Fibroblast of skin of left quadriceps (primary cell): ENCODE measurements at places on chromosomes 11 and 22.

- peak; percentile 36 for DNase-seq
Measured at GRCh38 chr11:115606498-115607220, 102.4 kb upstream of the CADM1 start.

DNA sequence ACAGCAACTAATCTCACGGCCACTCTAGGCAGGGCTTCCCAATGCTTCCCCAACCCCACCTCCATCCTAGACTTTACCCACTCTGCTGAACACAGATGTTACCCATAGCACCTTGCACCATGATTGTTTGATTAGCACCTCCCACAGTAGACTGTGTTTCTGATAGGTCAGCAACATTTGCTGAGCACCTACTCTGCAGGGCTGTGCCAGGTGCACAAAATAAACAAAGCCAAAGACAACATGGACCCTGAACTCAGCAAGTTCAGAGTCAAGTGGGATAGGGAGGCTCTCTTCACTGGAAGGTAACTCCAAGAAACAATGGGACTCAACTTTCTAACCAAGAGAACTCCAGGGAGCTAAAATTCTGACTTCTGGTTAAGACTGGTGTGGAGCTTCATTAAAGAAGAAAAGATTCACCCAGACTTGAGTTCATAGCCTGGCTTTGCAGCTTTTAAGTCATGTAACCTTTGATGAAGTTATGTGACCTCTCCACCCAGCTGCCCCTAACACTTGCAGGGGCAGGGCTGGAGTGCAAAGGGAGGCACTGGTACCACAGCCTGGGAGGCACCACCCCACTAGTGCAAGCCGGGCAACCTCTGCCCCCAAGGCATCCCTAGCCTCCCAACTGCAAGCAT lies 6.7 kb upstream of the RTN4RL2 start:
- DNase-seq = no peak

GRCh38 chr11:19963697-19964387 lies 196.4 kb downstream of the DBX1 start:
- no peak for DNase-seq

DNA sequence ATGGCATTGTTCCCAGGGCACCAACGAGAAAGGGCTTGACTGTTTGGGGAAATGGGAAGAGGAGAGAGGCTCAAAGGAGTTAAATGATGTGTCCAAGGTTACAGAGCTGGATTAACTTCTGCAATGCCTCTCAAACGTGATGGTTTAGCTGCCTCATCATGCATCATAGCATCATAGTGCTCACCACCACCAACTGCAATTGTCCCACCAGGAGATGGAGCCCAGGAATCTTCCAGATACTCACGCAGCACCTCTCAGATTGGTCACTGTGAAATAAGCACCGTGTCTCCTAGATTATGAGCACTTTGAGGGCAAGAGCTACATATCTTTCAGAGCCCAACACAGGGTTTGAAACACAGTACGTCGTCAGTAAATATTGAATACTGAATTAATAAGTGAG lies 69.2 kb downstream of the PRSS23 start:
- DNase-seq = no peak

DNA sequence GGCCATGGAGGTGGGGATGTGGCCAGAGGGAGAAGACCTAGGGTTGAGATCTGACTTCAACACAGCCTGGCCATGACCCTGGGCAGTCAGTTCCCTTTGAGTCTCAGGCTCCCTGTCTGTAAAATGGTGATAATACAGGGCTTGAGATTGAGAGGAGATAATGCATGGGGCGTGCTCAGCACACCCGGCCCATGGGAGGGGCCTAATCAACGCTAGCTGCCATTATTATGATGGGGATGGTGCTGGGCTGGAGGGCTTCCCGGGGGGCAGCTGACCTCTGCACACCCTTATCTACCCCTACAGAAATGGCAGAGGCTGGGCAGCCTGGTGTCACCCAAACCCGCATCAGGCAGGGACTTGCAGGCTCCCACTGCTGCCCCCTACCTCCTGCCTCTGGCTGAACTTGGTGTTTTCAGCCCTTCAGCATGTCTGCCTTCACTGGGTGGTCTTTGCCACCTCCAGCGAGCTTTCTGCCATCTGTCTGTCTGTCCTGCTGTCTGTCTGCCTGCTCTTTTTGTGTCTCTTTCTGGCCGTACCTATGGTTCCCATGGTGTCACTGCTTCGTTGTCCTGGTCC lies 84.5 kb downstream of the CACNA1I start:
- no peak for DNase-seq

DNA sequence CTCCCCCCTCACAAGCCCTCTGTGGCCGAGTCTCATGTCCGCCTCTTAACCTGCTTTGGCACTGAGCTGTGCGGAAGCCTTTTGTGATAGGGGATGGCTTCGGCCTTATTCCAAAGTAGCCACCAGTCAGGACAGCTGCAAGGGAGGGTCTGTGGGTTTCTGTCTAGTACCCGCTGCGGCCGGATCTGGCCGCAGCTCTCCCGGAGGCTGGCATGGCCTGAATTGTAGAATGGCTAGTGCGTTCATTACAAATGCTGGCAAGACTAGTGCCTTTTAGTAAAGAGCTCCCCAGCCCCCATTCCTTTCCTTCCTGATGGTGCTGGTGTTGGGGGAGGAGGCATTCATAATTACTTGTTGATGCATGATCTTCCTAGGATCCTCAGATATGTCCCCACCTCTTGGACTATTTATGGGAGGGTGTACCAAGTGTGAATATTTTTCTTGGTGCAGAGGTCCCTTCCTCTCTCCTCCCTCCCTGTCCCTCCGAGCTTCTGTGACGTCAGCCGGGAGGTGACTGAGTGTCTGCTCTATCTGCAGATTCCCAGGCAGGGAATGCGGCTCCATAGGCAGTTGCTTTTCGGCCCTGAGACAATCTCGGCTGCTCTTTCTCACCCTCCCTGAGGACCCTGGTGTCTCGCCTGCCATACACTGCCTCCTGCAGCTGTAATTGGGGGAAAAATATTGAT lies 108.7 kb upstream of the E2F8 start:
- no peak for DNase-seq

- DNase-seq = peak; percentile 63
Measured at GRCh38 chr11:69744435-69744834, 30.7 kb downstream of the FGF4 start.

GRCh38 chr11:7645206-7645605 lies 28.1 kb downstream of the CYB5R2 start:
- DNase-seq = no peak

DNA sequence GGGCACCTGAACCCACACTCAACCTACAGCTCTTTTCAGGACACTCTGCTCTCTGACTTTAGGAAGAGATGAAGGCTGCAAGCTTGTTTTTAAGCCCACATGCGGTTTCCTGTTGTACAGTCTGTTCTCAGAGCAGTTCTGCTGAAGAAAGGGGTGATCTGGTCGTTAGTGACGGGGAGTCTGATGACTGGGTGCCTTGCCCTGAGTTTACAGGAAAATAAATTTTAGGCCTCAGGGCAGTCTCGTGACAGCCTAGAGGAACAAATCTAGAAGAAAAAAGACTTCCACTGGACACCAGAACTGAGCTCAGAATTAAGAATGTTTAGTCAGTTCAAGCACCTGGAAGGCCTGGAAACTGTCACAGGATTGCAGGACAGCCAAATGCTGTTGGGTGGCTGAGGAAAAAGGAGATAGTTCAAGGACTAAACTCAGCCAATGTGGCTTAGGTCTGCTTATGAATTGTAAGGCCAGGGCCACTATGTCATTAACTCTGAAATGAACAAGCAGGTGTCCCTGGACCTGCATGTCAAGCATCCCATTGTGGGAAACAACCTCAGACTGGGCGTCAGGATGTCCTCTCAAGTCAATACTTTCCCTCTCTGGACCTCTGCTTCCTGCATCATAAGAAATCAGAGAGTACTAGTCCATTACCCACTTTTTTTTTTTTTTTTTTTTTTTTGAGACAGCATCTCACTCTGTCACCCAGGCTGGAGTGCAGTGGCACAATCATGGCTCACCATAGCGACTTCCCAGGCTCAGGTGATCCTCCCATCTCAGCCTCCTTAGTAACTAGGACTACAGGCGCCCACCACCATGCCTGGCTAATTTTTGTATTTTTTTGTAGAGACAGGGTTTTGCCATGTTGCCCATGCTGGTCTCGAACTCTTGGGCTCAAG lies 5.7 kb downstream of the PIK3IP1 start:
- no peak for DNase-seq

DNA sequence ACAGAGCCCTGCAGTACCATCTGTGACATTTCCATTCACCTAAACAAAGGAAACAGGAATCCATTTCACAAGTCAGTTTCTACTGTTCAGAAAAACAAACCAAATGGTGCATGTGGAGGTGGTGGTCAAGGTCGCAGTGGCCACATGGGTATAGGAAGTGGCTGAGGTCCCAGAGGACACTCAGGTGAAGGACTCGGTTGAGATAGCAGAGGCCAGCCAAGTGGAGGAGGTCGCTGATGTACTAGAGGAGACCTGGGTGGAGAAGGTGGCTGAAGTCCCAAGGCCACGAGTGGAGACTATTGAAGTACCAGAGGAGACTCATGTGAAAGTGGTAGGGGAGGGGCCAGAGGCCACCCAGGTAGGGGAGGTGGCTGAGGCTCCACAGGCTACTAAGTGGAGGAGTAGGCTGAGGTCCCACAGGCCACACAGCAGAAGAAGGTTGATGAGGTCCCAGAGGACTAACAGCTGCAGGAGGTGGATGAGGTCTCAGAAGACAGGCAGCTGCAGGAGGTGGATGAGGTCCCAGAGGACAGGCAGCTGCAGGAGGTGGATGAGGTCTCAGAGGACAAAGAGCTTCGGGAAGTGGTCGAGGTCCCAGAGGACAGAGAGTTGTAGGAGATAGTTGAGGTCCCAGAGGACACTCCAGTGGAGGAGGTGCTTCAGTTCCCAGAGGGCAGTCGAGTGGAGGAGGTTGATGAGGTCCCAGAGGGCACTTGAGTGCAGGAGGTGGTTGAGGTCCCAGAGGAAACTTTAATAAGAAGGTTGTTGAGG lies 40.2 kb downstream of the ZNF195 start:
- no peak for DNase-seq

- no peak for DNase-seq
Measured at GRCh38 chr11:40170078-40170477, 1289.4 kb downstream of the LRRC4C start.

DNA sequence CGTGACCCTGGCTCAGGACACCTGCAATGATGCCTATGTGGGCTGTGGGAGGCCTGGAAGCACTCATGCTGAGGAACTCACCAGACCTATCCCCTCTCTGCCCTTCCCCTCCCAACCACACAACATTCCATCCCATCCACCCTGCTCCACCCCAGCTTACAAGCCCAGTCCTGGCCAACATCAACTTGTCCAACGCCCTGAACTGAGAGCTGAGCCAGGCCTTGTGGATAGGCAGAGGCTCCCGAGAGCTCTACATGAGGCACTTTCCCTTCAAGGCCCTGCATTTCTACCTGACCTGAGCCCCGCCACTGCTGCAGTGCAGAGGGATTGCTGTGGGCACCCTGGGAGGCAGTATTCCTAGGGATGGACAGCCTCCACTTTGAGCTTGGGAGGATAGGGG lies 112.4 kb downstream of the PDE2A start:
- no peak for DNase-seq

- no peak for DNase-seq
Measured at GRCh38 chr11:57571606-57572005, 4.1 kb upstream of the UBE2L6 start.

DNA sequence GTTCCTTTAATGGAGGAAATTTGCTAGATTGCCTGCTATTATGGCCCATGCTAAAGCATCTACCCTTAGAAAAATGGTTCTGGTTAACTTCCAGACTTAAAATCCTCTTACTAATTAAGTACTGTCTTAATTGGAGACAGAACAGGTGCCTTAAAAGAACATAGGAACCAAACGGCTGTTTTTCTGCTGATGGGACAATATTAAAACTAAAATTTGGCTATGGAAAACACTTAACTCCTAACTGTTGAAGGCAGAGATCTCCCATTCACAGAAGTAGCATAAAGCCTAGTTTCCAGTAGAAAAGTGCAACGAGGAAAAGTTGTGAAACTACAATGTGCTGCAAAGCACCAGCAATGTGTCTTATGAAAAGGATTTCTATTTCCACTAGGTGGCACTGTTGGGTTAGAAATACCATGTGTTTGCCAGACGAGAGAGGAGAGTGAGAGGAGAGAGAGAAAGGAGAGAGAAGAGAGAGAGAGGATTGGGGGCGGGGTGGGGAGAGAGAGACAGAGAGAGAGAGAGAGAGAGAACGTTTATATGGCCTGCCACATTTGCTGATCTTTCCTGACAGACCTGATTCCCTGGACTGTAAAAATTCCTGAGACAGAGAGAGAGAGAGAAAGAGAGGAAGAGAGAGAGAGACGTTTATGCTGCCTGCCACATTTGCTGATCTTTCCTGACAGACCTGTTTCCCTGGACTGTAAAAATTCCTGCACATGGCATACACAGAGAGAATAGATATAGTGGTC lies 51.5 kb downstream of the FAM181B start:
- DNase-seq = peak; percentile 30

DNA sequence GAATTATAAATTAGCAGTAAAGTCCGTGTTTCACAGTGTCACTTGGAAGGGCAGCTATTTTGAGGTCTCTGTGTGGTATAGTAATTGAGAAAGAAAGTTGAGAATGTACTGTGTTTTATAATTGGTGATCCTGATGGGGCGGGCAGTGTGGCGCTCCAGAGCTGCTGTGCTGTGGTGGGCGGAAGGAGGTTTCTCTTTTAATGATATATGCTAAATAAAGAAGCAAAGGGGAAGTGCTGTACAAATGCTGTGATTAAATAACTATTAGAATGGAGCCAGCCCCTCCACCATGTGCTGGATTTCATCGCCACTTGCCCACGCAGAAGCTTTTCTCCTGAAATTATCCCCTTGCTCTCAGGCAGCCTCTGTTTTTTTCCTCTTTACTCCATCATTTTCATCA lies 24.6 kb downstream of the ATXN10 start:
- DNase-seq = no peak

DNA sequence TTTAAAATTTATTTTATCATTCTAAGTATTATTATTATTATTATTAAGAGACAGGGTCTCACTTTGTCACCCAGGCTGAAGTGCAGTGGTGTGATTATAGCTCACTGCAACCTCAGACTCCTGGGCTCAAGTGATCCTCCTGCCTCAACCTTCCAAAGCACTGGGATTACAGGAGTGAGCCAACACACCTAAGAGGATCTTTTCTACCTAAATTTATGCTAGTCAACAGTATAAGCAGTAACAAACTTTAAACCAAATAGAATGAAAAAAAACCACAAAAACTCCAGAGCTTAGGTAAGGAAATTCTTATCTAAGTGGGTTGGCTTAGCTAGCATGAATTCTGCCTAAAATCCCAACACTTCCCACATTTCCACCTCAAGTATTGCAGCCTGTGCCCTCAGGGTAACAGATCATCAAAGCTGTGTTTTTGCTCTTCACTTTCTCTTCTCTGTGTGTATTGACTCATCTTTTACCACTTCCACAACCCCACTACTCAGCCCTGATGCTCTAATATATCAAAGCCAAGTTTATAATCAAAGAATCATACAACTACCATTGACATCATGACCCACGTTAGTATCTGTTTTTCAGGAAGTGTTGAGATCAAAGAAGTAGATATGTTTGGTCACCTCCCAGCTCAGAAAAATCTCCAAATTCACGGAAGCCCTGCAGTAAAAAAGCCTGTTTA lies 93.7 kb upstream of the SPON1 start:
- DNase-seq = no peak

GRCh38 chr22:40001800-40002577 lies 7.2 kb downstream of the FAM83F start:
- no peak for DNase-seq

GRCh38 chr11:75597636-75598035 lies 35.6 kb downstream of the SERPINH1 start:
- no peak for DNase-seq
